ENCODE measurements at places on chromosomes 6 and 20.

GRCh38 chr20:30489614-30490003 lies 767.9 kb upstream of the DEFB115 start:
- DNase-seq = no peak

GRCh38 chr20:61044499-61044898 lies 207.6 kb upstream of the CDH4 start:
- no peak for DNase-seq

- no peak for DNase-seq
These were observed 97.5 kb downstream of the ERMARD start for GRCh38 chr6:169848946-169849345.

DNA sequence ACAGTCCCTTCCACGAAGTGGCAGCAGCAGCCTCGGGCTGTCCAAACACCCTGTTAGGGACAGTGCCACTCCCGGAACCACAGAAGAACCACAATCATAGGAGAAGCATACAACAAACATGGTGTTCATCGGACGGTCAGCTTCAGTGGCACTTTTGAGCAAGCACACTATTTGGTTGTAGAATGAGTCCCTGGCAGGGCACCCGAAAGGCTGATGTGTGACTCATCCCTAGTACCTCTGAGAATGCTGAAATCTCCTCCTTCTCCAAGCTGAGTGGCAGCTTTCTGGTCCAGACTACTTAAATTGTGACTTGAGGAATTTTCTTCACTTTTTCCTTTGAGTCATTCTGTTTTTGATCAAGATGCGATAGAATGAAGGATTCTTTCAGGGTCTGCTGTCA lies 282.5 kb downstream of the ESR1 start:
- DNase-seq = no peak

DNA sequence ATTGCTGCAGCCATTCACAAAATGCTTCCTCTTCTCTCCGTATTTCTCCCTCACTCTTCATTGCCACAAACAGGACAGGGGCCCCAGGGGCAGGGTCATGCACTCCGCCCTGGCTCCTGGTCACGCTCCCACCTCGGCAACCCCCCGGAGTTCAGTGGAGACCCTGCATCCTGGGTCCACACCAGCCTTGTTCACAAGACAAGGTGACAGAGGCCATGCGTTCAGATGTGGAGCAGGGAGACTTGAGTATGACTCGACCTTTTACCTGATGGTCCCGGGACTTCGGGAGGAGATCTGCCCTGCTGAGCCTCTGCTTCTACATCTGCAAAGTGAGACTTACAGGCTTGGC lies 49.4 kb downstream of the ANKRD60 start:
- no peak for DNase-seq

DNA sequence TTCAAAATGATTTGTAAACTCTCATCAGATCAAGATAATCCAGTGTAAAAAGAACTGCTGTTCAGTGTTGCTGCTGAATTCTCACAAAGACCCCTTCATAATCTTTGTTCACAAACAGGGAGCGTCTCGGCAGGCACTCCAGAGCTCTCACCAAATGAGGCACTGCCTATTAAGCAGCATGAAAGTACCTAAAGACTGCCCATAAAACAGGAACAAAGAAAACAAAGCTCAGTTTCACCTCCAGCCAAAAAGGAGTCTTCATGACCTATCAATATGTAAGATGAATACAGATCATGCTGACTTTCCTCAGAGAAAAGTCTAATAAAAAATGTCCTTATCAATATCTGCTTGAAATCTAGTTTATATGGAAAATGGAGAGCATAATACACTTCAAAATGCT lies 41.8 kb downstream of the GPR63 start:
- DNase-seq = no peak

DNA sequence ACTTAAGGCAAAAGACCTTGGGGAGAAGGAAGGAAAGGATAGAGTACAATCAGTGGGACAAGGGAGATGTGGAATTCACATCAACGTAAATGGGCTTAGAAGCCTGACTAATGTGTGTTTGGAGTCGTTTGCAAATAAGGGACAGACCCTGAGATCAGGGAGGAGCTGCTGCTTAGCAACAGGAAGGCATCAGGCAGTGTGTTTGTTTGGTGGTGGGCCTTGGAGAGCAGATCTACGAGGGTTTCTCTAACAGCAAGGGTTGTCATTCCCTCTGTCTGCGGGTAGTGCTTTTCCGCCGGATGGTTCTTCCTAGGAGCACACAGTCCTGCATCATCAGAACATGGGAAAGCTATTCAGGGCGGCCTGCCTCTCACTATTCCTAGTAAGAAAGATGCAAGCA lies 40.4 kb downstream of the C6orf118 start:
- no peak for DNase-seq
